HFF-Myc (cell line): ENCODE measurements at places on chromosomes 6 and 20.

- DNase-seq: no peak
Measured at GRCh38 chr20:6994452-6994851, 227.0 kb downstream of the BMP2 start.

- no peak for DNase-seq
Measured at GRCh38 chr20:3070725-3071124, 695 bp upstream of the OXT start.

DNA sequence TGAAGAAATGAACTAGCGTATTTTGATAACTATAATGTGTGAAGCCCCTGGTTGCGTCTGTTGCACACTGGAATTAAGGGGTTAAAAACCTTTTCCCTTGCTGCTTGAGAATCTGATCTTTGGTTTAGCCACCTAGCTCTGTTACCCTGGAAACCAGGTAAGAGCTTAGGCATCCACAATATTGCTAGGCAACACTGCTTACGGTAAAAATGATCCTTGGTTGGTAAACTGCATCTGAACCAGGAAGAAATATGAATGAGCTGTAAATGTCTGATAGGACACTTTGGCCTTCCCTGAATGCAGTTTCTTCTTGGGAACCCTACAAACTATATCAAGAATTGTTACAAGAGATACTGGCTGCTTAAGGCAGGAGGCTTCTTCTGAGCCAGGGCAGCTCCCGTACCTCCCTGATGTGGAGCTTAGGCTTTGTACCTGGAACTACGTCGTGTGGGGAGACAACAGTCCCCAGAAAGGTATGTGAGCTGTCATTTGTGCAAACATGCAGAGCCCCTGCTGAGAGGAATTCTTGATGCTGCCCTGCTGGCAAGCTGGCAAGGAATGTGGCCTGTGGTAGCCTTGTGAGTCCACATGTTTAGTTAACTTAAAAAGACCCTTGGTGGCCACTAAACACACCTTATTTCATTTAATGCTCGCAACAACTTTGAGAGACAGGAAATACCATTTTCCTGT, 18.4 kb downstream of the UBE3D start:
- no peak for DNase-seq

DNA sequence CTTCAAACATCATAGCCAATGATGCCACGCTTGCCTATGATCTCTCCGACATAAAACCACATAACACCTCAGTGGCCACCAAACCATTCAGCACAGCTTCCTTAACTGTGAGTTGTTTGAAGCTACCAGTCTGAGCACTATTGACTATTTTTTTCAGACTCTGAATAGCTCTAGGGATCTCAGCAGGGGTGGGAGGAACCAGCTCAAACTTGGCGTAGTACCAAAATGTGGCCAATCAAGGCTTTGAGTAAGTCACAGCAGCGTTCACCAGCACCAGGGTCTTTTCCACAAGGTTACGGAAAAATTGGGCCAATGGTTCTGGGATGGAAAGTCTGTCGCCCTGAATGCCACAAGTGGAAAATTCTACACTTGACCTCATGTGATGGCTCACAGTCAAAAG, 70.6 kb downstream of the SMPDL3A start:
- no peak for DNase-seq

- DNase-seq: no peak
Measured at GRCh38 chr6:15518057-15518456, 144.8 kb downstream of the DTNBP1 start.

- DNase-seq: no peak
Measured at GRCh38 chr20:57223648-57224489, 42.6 kb downstream of the BMP7 start.

DNA sequence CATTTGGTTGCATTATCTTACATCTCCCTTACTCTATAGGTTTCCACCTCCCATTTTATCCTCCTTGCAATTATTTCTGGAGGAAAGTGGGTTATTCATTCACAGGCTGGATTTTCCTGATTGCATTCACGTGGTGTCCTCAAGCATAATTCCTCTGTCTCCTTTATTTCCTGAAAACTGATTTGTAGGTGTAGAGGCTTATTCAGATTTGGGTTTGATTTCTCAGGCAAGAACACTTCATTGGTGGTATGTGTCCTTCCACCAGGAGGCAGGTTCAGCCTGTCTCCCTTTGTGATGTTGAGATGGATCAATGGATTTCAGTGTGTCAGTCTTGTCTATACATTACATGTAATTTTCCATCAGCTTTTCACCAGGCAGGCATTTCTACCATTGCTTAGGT, 17.3 kb downstream of the DNPH1 start:
- no peak for DNase-seq

GRCh38 chr20:31410011-31410410, 4.0 kb upstream of the DEFB121 start:
- DNase-seq: no peak

GRCh38 chr20:52166150-52166549, 25.4 kb downstream of the ZFP64 start:
- no peak for DNase-seq

GRCh38 chr6:33521489-33522091, 58.5 kb downstream of the BAK1 start:
- DNase-seq: no peak

GRCh38 chr6:63792736-63793464, 157.3 kb downstream of the PHF3 start:
- no peak for DNase-seq

GRCh38 chr20:61760731-61761130, 304.9 kb downstream of the TAF4 start:
- no peak for DNase-seq

GRCh38 chr6:25895771-25896170, 21.7 kb upstream of the SLC17A3 start:
- no peak for DNase-seq

- no peak for DNase-seq
Measured at GRCh38 chr20:20083807-20084206, 31.5 kb downstream of the CFAP61 start.

DNA sequence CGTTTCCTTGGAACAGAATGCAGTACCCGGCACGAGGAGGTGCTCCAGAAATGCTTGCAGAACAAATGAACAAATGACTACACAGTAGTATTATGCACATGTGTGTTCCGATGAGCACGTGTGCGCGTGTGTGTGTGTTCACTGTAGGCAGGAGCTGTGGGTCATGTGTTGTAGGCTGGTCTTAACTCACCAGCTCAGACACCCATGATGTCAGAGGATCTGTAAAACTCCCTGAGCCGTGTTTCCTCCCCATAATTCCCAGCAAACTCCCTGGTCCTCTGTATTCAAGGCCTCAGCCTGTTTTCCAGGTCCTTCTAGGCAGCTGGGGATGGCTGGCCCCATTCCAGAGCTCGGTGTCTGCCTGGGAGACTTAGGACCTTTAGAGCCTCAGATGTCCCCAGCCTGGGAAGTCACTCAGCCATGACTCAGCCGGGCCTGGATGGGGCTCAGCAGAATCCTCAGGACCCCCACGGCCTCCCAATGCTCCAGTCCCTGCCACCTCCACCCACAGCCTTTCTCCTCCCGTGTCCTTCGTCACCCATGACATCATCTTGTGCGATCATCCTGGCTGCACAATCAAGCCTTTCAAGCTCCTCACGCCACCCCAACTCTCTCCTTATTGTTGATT, 475.0 kb upstream of the SULF2 start:
- DNase-seq: no peak

DNA sequence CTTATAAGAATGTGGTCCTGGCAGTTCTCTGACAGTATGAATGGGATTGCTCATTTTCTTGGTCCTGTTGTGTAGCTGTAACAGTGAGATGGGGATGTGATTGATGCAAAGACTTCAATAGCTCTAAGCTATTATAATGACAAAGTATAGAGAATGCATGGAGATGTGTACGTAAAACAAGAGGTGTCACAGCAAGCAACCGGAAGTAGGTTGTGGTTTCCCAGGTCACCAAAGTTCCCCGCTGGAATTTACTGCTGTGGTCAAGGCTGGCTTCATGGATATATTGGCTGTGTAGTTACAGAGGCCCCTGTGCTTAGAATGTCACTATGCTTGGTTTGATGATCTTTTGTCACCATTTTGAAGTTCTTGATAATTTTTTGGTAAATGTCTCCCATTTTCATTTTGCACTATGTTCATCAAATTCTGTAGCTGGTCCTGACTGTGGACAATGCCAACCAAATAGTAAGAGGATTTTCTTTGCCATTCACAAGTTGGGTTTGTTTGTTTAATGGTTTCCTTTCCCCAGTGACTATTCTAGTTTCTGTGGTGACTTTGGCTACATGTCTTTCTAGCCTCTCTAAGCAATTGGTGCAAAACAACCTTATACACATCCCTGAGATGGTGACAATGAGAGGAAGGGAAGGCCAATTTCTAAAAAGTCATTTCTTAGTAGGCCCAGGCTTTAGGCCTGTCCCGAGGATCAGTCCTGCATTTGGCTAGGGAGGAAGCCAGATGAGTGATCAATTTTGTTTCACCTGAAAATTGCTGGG, 10.5 kb downstream of the DNAH8 start:
- DNase-seq: no peak

GRCh38 chr20:50664254-50664653, 27.1 kb downstream of the RIPOR3 start:
- no peak for DNase-seq

GRCh38 chr6:157186785-157187181, 136.5 kb downstream of the TMEM242 start:
- DNase-seq: no peak

DNA sequence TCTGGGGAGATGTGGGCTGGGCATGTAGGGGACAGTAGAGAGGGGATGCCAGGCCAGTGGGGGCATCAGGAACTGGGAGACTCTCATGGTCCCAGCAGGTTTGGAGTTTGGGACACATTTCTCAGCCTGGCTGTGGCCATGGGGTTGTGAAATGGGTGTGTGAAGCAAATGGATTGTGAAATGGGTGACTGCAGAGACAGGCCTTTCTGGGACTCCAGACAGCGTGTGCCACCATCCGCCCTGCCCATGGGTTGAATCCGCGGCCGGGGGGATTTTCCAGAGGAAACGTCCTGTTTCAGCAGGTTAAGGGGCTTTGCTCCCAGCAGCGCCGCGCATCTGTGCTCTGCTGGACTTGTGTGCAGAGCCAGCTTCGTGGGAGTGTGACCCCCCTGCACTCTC, 3.7 kb upstream of the PMEPA1 start:
- DNase-seq: no peak

- no peak for DNase-seq
Measured at GRCh38 chr6:119346450-119346849, 3.1 kb downstream of the MAN1A1 start.

DNA sequence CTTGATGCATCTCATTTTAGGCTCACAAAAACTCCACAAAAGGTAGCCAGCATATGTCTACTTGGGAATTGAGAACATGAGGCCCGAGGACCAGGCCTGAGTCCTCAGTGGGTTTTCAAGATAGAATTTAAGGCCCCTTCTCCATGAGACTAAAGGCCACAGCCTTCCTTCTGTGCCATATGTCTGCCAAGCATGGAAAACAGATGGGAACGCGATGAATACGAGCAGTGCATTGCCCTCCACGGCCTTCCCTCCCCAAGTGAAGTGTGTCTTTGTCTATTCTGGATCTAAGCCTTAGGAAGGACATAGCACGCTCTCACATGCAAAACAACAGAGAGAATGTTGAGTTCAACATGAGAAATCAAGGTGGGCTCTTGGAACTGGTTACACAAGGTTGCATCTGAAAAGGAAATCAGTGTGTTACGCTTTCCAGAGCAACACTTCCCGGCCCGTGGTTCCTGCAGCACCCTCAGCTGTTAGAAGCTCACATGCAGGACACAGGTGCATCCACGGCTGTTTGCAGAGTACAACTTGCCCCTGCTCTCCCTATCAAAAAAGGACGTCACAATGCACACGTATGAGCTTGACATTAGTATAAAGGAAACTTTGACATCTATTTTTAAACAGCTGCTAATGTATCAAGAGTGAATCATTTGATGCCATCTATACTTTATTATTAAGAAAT, 229.9 kb downstream of the NRN1 start:
- DNase-seq: no peak

- no peak for DNase-seq
Measured at GRCh38 chr6:29510202-29510601, 22.4 kb upstream of the MAS1L start.

- no peak for DNase-seq
Measured at GRCh38 chr6:65996096-65996495, 289.1 kb upstream of the EYS start.

DNA sequence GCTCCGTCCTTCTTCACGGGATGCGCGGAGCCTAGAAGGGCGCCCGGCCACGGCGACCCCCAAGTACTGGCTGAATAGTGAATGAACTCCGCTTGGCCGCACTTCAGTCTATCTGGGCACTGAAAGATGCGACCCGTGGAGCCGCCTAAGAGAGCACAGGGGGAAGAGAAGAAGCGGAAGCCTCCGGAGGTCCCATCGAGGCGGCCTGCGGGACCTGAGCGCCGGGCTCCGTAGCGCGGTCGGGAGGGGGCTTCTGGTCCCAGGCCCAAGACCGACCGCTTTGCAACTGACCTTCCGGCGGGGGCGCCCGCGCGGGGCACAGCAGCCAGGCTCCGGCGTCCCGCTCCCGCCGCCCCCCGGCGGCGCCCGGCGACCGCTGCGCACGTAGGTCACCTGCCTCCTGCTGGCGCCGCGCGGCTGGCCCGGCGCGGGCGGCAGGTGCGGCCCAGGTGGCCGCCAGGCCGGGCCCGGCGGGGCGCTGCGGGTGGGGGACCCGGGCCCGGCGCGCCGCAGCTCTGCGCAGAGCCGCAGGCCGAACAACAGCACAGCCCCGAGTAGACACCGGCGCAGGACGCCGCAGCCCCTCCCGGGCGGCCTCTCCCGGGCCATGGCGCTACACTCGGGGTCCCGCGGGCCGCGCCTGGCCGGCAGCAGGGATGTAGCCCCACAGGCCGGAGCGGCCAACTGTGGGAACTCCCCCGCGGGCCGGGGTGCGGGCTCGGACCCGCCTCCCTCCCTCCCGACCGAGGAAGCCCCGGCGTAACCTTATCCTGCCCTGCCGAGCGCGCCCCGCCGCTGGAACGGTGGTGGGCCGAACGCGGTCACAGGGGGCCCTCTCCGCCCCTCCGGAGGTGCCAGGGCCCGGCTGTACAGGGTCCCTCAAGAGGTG, at the start of gene METTL24:
Gene METTL24 (minus strand): TSS at position 686 of the 889 bp plus-strand sequence. CDS start 77 bp downstream, at position 609.
- no peak for DNase-seq

GRCh38 chr20:26167499-26167898, 470.8 kb upstream of the ZNF337 start:
- DNase-seq: no peak

- peak; percentile 41 for DNase-seq
Measured at GRCh38 chr6:15026832-15027231, 219.0 kb upstream of the JARID2 start.

DNA sequence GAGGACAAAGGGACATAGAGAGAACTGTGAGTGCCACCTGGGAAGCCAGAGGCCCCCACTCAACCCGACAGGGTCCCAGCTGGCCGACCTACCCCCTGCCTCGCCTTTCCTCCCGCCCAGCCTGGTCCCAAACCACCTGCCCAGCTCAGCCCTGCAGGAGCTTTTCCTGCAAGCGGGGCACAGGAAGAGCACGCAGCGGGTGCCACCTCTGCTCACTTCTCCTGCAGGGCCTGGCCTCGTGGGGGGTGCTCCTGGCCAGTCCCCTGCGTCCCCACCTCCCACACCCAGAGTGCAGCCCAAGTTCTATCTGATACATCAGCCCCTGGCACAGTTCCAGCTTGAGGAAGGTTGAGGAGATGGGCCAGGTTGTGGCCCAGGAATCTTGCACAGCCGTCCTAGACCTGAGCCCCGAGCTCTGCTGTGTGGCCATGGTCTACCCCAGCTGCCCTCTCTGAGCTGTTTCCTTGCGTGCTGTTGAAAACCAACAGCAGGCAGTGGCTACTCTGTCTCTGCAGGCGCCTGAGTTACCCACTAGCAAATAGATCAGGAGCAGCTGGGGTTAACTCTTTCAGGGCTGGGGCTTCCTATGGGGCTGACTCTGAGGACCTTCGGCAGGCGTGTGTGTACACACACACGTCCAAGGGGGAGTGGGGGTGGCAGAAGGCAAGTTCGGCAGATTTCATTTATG, 1.7 kb downstream of the NECAB3 start:
- no peak for DNase-seq

GRCh38 chr6:109239651-109240321, 142.5 kb downstream of the CD164 start:
- no peak for DNase-seq
